ENCODE measurements at places on chromosomes 12 and 14.

DNA sequence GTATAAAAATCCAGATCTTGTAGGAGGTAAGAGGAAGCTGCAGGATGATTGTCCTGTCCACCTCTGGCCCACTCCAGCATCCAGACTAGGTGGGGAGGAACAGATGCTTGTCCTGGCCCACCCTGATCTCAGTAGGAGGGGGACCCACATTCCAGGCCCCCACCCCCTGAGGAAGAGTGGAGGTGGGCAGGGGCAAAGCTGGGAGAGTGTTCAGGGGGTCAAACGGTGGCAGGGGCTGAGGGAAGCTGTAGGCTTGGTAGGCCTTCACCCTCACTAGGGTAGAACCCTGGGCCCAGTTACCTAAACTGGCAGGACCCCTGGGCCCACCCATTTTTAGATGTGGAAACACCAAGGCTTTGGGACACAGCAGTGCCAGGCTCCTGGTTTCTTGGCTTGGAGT is 4.1 kb downstream of the SLC48A1 start:
- DNase-seq: no peak

GRCh38 chr12:12872139-12872933 is 19.0 kb upstream of the GPRC5A start:
- no peak for DNase-seq

DNA sequence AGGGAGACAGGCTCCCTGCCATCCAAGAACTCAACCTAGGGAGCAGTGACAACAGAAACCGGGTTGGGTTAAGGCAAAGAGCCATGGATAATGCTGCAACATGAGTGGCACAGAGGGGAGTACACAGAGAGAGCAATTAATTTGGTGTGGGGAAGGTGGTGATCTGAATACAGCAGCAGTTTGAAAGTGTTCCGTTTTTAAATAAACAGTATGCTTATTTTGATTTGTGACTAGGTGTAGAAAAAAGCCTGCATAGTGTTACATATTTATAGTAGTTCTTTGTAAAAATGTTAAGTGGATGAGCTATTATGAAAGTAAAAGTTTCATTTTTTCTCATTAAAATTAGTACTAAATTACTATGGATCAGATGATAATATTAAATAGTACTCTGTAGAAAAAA is 8.7 kb downstream of the AKAP5 start:
- no peak for DNase-seq

- no peak for DNase-seq
Observed at GRCh38 chr12:84150201-84150600, 762.4 kb downstream of the SLC6A15 start.

DNA sequence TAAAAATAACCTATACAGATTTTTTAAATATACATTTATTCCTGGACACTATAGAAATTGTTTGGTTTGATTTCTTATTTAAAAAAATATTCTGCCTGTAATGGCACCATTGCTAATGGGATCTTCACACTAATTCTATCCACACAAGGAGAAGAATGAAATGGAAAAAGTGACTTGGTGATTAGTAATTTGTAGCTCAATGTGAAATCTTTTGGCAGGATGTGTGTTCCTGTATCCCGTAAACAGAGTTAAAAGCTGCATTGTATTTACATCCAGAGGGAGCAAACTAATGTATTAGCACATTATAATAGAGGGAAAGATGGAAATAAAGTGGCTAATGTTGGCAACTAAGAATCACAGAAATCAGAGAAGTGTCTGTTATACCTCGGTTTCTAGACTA is 1455.3 kb upstream of the FLRT2 start:
- no peak for DNase-seq

GRCh38 chr12:111386885-111387284 is 18.0 kb upstream of the PHETA1 start:
- no peak for DNase-seq

Data from heart left ventricle (tissue), 16 donors.